ENCODE measurements at places on chromosomes 5 and 9. TPM values are rescaled to one million over a fixed set of nuclear protein-coding genes. Genes with fewer than 3 reads are reported as not detected.

SPINK13 gene
- not detected for total RNA-seq

FBXW2 gene
- total RNA-seq, result 31.5 TPM

FOXD4 gene
- 0.22 TPM for total RNA-seq

LRRC19 gene
- total RNA-seq, result not detected

AQP7 gene
- not detected for total RNA-seq

PLAA gene
- total RNA-seq, result 31.1 TPM

NR4A3 gene
- total RNA-seq, result 0.43 TPM

DIRAS2 gene
- total RNA-seq, result 0.22 TPM

NOXA1 gene
- 0.14 TPM for total RNA-seq

PCDHAC1 gene
- total RNA-seq, result not detected

LHX2 gene
- not detected for total RNA-seq

CCNI2 gene
- total RNA-seq, result not detected

ZNF367 gene
- 9.0 TPM for total RNA-seq

FOXI1 gene
- not detected for total RNA-seq

MARCHF6 gene
- total RNA-seq, result 54.1 TPM

DNM1 gene
- 17.1 TPM for total RNA-seq

PKD2L2 gene
- not detected for total RNA-seq

RNF20 gene
- 23.5 TPM for total RNA-seq

Data from placental pericyte (primary cell).